ENCODE measurements at places on chromosomes 1 and 21.

- no peak for DNase-seq
Measured at GRCh38 chr1:110262296-110262695, 52.2 kb downstream of the KCNC4 start.

- DNase-seq: no peak
Measured at GRCh38 chr21:32946654-32947053, 79.1 kb upstream of the OLIG2 start.

- DNase-seq: no peak
Measured at GRCh38 chr21:35332841-35333426, 283.8 kb upstream of the RUNX1 start.

GRCh38 chr1:225572422-225572821, 80.5 kb downstream of the ENAH start:
- DNase-seq: no peak

GRCh38 chr21:35664683-35665082, 395.6 kb downstream of the SETD4 start:
- no peak for DNase-seq

- no peak for DNase-seq
Measured at GRCh38 chr1:220271706-220272046, 577 bp downstream of the RAB3GAP2 start.

DNA sequence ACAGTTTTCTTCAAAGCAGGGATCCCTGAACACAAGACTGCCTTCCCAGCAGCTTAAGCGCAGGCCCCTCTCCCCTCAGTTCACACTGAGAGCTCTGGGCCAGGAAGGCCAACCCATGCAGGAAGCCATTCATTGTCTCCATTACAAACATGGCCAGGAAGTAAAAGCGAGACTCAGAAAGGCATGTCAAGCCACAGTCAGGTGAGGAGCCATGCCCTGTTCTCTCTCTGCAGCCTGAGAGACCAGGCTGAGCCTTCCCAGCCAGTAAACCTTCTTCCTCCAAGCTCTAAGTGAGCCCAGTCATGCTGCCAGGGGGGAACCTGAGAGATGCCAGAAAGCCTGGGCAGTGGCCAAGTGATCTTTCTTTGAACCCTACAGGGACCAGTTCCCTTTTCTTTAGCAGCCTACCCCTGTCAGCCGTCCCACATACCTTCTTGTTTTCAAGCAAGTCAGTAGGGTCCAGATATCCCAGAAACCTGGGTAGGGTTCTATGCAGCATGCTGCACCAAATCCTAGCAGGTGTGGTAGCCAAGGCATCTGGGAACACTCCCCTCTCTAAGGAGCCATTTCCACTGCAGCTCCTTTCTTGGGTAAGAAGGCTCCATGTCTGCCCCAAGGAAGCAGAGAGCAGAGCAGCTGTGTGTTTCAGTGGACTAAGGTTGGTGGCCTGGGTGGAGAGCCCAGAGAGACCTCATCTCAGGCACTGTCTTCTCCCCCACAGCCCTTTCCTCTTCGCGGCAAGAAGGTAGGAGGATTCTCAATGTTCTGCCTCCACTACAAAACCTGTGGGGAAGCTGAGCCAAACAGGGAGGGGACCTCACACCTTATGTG, 977 bp downstream of the TRAF3IP3 start:
- no peak for DNase-seq

DNA sequence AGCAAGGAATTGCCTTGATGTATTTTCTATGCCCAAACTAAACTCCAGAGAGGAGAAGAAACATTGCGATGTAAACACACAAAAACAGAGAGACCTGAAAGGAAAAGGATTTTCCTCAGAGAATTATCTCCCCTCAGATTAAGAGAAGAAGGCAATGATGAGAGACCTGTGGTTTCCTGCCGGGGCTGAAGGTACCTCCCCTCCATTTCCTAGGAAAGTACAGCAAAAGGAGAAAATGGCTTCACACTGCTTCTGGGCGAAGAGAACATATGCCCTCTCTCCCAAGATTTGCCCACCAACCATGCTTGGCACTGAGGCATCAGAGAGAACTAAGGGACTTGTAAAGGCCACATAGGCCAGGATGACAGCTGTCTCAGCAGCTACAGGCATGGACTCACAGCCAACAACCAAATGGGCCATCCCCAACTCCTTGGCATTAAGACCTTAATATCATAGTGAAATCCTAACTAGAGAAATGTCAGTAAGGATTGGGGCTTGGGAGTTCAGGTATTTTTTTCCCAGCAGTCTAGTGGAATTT, 523.0 kb downstream of the PTPRC start:
- DNase-seq: no peak

DNA sequence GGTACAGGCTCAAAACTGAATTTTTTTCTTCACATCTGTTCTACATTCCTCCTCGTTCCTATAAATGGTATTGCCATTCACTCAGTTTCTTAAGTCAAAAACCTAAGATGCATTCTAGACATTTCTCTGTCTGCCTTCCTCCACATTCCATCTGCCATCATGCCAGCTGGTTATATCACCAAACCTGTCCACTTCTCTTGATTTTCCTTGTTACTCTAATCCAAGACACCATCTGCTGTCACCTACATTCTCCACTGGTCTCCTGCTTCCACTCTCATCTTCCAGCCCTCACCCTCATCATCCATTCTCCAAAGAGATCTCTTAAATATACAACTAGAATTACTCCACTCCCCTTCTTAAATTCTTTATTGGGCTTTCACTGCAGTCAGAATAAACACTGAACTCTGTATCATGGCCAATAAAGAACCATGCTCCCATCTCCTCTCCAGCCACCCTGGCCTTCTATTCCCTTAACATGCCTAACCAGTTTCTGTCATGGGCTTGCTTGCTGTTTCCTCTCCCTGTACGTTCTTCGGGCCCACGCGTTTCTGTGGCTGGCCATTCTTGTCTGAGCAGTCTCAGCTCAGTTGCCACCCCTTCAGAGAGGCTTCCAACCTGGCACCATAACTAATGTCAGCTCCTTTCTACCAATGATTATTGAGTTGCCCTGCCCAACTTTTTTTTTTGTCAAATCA, 278.3 kb downstream of the ST6GALNAC3 start:
- DNase-seq: no peak

DNA sequence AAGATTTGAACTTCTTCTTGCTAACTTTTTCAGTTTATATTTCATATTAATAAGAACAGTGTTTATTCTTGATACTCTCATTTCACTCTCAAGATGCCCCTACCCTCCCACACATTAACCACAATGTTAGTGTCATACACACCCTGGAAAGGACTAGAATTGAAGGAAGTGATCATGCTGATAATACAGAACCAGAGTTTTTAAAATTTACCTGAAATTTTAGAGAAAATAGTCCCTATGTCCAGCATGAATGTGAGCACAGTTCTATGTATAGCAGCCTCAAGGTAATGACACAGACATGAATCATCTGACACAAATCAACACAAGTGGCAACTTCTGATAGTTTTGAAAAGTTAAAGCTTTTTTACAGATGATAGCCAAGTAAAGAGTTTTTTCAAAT, 26.0 kb downstream of the RGS1 start:
- DNase-seq: no peak

- DNase-seq: no peak
Measured at GRCh38 chr1:204685236-204686006, at the start of gene LRRN2. TSS of gene LRRN2 (minus strand) at chr1:204685738. CDS start at chr1:204619992, 65,746 bp downstream.

GRCh38 chr1:203598752-203599151, 27.9 kb upstream of the ATP2B4 start:
- DNase-seq: no peak

DNA sequence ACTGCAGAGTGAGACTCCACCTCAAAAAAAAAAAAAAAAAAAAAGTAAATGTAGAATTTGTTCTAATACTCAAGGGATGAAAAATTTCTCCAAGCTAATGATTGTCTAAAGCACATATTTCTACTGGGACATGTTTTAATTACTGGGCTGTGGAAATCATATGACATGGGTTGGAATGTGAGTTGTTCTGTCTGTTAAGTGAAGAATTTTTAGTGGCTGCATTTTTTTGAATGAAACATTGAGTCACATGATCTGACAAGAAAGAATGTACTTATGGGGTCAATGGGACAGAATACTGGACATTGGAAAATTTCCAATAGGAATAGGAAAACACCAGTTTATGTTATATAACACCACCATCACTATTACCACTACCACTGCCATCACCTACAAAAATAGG, 123.8 kb upstream of the IVNS1ABP start:
- no peak for DNase-seq

DNA sequence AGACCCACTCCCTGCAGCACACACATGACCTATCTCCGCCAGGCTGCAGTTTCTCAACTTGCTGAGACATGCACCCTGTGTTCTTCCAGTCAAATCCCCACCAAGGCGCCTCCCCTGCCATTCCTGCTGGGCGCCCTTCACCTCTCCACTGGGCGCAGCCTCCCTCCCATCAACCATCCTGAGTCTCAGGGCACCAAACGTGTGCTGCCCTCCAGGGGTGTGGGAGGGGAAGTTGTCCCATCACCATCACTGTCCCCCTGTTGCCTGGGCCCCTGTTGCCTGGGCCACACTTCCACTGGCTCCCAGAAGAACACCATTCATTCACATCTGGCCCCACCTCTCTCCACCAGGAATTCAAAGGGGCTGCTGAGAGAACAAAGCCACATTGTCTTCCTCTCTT, 44.9 kb upstream of the EFHD2 start:
- no peak for DNase-seq

GRCh38 chr1:206939841-206940587, 6.3 kb downstream of the PIGR start:
- DNase-seq: no peak

DNA sequence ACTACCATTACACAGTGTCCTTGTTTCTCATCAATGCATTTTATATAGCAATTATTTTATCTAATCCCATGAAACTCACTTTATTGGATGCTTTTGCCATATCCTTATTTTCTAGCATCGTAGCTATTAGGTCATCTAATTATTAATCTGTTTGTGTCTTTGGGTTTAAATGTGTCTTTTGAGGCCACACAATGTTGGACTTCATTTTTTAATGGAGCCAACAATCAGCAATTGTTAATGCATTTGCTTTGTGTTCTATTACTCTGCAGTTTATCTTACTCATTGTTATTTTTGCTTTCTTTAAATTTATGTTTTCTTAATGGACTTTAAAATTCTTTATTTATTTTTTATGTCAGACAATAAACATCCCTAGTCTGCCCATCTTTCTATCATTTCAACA, 1.8 kb upstream of the HSD11B1 start:
- no peak for DNase-seq

DNA sequence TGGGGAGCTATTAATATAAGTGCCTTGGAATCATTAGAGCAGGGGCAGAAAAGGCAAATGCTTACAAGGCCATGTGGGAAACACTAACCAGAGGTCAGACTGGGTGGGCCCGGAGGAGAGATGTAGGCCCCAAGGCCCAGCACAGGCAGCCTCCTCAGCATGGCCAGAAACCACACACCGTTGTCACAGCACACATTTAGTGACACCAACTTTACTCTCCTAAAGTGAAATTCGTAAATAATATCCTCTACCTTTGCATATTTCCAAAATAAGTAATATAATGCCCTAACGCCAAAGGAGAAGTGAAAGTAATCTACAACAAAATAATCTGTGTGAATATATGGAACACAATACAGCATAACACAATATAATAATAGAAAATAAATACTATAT, 62.6 kb downstream of the KIF21B start:
- no peak for DNase-seq

GRCh38 chr1:61170328-61171238, 88.2 kb downstream of the NFIA start:
- DNase-seq: no peak

GRCh38 chr1:229012823-229013222, 258.1 kb upstream of the RAB4A start:
- DNase-seq: no peak

GRCh38 chr1:84350550-84350949, 47.7 kb upstream of the DNASE2B start:
- no peak for DNase-seq

- no peak for DNase-seq
Measured at GRCh38 chr1:85578321-85579295, 2.0 kb upstream of the CCN1 start.

DNA sequence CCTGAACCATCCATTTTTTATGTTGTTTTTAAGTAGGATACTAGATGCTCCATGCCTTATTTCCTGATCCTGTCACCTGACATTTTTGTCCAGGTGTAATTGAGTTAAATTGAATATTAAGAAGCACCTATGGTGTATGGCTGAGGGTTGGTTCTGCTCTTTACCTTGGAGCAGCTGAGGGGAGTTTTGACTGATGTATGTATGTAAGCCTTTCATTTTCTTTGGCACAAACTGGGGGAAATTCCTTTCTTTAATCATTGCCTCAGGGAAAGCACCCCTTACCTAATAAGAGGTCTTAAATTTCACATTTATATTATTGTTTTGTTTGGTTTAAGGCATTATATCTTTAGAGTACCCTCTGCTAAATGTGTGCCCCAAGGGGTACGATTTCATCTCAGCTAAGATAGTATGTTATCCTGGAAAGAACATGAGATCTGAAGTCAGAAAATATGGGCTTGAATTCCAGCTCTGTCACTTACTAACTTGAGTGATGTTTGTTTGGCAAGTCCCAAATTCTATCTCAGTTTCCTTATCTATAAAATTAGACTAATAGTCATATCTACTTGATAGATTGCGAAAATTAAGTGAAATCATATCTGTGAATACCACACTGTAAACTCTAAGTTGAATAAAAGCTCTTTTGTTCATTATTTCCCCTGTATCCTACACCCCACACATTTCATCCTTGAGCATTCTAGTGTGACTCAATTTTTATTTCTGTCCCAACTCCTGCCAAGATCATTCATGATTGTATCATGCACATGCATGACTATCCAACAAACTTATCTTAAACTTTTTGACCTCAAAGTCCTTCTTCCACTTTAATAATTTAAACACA, 57.7 kb upstream of the NUF2 start:
- no peak for DNase-seq

GRCh38 chr21:34875830-34876229, 173.3 kb downstream of the RUNX1 start:
- DNase-seq: no peak

DNA sequence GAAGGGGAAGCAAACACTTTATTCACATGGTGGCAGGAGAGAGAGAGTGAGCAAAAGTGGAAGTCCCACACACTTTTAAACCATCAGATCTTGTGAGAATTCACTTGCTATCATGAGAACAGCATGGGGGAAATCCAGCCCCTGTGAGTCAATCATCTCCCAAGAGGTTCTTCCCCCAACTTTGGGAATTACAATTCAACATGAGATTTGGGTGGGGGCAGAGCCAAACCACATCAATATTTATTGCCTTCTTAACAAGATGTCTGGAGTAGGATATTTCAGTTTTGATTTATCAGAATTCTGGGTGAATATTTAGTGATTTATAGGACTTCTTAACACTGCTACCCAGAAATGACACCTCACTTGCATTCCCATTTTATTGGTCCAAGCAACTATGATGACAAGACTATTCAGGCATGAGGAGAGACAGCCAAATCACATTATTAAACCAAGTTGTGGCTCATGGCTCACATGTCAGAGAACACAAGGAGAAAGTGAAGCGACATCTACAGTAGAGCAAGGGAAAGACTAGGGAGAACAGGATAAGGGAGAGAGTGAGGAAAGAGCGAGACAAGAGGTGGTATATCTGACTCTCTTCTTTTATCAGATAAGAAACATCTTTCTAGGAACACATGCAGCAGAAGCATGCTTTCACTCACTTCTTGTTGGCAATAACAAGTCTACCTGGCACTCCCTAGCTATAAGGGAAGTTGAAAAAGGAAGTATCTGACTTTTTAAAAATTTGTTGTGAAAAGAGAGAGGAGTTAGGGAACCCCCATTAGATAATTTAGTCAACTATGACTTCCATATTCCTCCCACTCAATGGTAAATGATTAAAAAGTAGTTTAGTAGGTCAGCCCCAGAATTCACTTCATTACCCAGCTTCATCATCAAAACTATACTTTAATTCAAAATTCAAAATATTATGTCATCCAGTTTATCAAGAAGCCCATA, 36.6 kb upstream of the PTPRC start:
- peak; percentile 25 for DNase-seq

GRCh38 chr1:115088115-115088778, 1.1 kb downstream of the TSPAN2 start:
- no peak for DNase-seq

Measured in bone marrow (tissue), 2 donors.